ENCODE measurements at places on chromosomes 11 and 22.

- DNase-seq: no peak
These were observed 30.9 kb upstream of the NECTIN1 start for GRCh38 chr11:119759747-119760412.

- DNase-seq: no peak
These were observed 50.9 kb upstream of the RTL6 start for GRCh38 chr22:44548981-44549380.

GRCh38 chr11:12099132-12099873 lies 11.1 kb upstream of the MICAL2 start:
- DNase-seq: no peak

DNA sequence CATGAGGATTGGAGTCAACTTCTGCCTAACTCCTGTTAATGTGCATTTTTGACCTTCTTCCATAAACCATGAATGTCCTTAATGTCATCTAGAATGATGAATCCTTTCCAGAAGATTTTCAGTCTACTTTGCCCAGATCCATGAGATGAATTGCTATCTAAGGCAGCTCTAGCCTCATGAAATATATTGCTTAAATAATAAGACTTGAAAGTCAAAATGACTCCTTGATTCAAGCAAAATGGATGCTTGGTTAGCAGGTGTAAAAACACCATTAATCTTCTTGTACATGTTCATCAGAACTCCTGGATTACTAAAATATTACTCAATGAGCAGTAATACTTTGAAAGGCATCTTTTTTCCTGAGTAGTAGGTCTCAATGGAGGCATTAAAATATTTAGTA lies 238.5 kb upstream of the ZC3H12C start:
- DNase-seq: no peak

All from DMS79 treated with DMSO at 0.1 percent for 48 hours (cell line).